ENCODE measurements at places on chromosomes 1 and 21.

GRCh38 chr1:1422465-1423244 is 1.6 kb upstream of the ANKRD65 start:
- DNase-seq, result peak; percentile 15

- DNase-seq, result no peak
These were observed 1.2 kb downstream of the VCAM1 start for GRCh38 chr1:100720751-100721150.

GRCh38 chr1:36768486-36769178 is 265.7 kb downstream of the GRIK3 start:
- no peak for DNase-seq

GRCh38 chr21:42414928-42415769 is 11.4 kb downstream of the UBASH3A start:
- DNase-seq, result peak; percentile 90

DNA sequence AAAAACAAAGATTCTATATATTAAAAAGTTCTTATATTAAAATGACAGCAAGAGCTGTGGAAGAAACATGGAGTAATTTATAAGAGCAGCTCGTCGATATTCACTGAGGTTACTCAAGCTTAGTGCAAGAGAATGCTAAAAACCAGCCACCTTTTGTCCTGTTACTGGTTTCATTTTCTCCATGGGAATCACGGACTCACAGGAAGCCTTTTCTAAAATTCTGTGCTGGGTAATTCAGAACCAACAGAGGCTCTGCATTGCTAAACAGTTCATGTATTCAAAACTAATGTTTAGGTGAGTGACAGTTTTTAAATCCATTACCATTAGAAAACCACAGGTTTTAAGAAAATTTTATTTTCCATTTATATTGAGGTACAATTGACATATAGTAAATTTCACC is 147.8 kb upstream of the MAP1LC3C start:
- DNase-seq, result no peak

DNA sequence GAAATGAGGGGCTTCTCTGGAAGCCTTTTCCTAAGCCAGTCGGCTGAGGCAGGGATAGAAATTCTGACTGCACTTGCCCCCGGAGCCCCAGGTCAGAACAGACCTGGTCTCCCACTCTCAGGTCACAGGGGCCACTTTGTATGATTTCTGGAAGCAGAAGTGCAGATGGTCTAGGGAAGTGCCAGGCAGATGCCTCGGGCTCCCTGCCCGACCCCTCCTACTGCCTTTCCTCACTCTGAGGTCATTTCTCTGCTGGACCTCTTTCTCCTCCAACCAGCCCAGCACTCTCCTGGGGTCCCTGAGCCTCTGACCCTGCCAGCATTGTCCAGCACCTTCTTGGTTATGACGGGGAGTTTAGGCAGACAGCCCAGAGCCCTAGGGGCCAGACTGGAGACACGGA is 8.7 kb downstream of the RUNX3 start:
- DNase-seq, result no peak

GRCh38 chr1:43832998-43833397 is 100.6 kb upstream of the ARTN start:
- no peak for DNase-seq

GRCh38 chr1:83508485-83509151 is 490.3 kb downstream of the TTLL7 start:
- DNase-seq, result peak; percentile 34

- DNase-seq, result no peak
These were observed 23.9 kb downstream of the SLC2A1 start for GRCh38 chr1:42934541-42935312.

DNA sequence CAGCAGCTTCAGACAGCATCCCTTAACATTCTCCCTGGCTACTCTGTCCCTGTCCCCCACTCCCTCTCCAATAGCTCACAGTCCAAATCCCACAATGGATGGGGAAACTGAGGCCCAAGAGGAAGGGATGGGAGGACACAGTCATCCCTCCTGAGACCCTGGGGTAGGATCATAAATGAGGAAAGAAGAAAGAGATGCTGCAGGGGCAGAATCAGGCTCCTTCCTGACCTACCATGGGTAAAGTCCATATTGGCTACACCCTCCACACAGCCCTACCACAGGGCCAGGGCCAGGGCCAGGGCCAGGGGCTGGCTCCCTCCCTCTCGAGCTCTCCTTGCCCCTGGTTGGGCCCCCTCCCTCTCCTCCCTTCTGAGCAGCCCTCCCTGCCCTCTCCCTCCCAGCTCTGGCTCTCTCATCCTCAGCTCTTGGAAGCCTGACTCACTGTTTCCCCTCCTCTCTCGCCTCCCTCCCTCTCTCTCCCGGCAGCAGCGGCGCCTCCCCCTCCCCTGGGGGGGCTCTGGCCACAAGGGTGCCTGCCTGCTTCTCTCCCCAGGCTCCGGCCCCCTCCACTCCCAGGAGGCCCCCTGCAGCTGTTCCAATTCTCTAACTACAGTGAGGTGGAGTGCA is 4.9 kb downstream of the AHDC1 start:
- no peak for DNase-seq
